ENCODE measurements at places on chromosomes 6 and 20. TPM values are rescaled to one million over a fixed set of nuclear protein-coding genes. Genes with fewer than 3 reads are reported as not detected.

Gene ERVFRD-1
- total RNA-seq, result 0.12 TPM

Gene NDUFAF5
- 67.4 TPM for total RNA-seq

Gene MEI4
- 0.32 TPM for total RNA-seq

Gene CEP85L
- 14.5 TPM for total RNA-seq

Gene PNISR
- 54.6 TPM for total RNA-seq

Gene KCNG1
- 0.37 TPM for total RNA-seq

Gene SLC22A2
- total RNA-seq, result not detected

Gene SH3BGRL2
- 9.0 TPM for total RNA-seq

Gene OR2J3
- total RNA-seq, result not detected

Gene TMEM200A
- total RNA-seq, result 0.15 TPM

Gene CST7
- total RNA-seq, result 0.92 TPM

Gene FLOT1
- 238 TPM for total RNA-seq

Gene C20orf96
- total RNA-seq, result 6.9 TPM

Gene ZBTB12
- total RNA-seq, result 3.3 TPM

Gene SPATS1
- total RNA-seq, result not detected

Gene DSP
- 314 TPM for total RNA-seq

All from left ventricle myocardium superior (tissue), 1 donor.